NCI-H510A treated with DMSO at 0.1 percent for 48 hours (cell line): ENCODE measurements at places on chromosomes 5 and 9.

DNA sequence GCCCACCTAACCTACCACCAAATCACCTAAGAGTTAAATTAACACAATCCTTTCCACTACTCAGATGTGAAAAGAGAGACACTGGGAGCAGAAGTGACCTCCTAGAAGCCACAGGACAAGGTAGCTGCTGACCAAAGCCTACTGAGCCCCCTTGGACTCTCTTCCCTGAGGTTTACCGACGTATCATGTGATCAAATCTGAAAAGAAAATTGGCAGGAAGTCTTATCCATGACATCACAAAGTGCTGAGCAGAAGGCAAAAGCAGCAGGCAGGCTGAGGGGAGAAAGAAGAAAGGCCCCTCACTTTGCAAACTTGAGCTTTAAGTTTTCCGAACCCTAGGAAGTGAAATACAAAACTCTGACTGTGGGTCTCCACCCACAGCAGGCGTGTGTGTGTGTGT is 11.1 kb downstream of the PRELID2 start:
- DNase-seq, result no peak

GRCh38 chr9:35713578-35713977 is 18.4 kb downstream of the TLN1 start:
- no peak for DNase-seq

DNA sequence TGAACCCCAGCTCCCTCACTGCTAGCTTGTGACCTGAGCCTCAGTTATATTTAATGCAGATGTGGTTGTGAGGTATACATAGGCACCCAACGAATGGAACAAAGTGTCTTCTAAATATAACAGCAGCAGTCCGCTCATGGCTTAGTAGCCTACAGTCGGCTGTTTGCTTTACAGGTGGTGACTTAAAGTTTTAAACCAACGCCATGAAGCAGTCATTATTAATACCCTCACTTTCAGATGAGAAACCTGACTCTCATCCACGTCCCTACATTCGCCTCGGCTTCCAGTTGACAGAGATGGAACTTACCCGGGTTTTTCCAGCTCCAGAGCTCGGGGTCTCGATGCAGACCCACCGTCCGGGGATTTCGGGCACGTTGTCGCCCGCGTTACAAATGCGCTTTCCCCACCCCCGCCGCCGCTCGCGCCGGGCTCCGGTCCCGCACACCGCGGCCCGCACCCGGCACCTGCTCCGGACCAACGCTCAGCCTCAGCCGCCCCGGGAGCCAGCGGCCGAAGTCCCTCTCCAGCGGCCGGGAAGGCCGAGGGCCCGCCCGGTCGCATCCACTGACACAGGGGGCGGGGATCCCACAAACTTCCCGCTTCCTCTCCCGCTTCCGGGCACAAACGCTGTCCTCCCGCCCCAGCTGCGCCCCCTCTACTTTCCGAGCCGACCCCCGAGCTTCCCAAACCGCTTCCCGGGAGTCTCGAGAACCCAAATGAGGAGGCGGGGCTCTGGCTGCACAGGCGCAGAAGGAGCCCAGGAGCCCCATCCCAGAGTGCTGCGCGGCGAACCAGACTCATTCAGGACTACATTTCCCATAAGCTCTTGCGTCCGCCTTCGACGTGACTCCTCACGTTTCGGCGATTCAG is at the start of gene ZNF782:
ZNF782 (minus strand) TSS at position 734 of the 870 bp plus-strand sequence. CDS start 2,553 bp downstream, outside the sequence.
- peak; percentile 94 for DNase-seq

DNA sequence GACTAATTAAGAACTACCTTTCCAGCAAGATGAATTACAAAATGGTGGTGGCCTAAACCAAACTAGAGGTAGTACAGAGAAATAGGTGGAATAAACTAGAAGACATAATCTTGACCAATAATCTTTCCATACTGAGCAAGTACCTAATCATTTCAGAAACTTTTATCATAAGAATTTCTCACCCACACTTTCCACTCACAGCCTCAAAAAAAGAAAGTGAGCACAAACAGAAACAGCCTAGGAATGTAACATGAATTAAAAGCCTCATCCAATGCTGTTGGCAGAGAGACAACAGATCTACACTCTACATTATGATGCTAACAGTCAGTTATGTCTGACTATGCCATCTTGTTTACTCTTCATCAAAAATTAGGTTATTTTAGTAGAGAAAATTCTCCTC is 1.3 kb downstream of the RNF38 start:
- DNase-seq, result no peak

GRCh38 chr5:116525674-116526073 is 48.9 kb downstream of the SEMA6A start:
- DNase-seq, result no peak

GRCh38 chr9:96279932-96280331 is 22.0 kb downstream of the HSD17B3 start:
- peak; percentile 12 for DNase-seq

DNA sequence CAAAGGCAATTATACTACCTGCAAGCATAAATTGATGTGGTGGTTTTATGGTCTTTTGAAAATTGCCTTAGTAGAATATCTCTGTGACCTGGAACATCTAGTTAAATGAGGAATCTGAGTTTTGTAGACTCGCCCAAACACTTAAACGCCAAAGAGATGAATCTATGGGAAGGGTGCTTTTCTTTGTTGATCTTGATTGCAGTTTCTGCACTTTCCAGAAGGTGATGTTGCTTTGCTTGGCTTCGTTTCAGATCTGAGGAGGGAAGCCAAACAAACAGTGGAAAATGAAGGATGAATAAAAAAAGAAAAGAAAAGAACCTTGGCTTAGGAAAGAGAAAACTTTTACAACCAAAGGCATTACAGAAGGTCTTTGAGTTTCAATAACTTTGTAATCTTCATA is 1021.2 kb downstream of the NR2F1-AS1 start:
- DNase-seq, result no peak

DNA sequence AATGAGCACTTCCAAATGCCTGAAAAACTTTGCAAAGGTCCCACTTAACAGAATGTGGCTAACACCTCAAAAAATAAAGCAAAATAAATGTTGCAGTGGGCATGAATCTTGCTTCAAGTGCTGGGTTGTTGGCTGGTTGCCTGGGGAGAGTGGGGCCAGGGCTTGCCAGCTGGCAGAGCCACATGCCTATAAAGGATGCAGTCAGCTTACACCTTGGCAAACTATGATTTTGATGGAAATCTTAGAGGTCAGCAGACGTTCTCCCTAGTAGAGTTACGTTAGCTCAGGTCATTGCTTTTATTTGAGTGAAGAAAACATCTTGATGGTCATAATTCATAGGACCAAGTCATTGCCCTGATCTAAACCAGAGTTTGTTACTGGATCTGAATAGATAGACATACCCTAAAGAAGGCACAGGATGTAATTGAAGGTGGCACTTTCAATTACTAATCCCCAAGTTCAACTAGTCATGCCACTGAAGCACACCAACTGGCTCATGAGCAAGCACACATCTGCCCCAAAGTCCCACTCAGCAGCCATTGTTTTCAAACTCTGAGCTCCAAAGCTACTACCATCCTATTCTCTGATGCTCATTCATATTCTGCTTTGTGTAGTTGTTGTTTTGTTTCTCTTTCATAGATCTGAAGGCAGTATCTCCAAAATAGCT is 51.2 kb upstream of the ZSWIM6 start:
- peak; percentile 24 for DNase-seq

GRCh38 chr5:74895906-74896305 is 29.7 kb upstream of the FAM169A start:
- no peak for DNase-seq

GRCh38 chr9:5825895-5826622 is 6.9 kb downstream of the ERMP1 start:
- no peak for DNase-seq

- no peak for DNase-seq
Observed at GRCh38 chr9:18480662-18481093, 6.7 kb downstream of the ADAMTSL1 start.

DNA sequence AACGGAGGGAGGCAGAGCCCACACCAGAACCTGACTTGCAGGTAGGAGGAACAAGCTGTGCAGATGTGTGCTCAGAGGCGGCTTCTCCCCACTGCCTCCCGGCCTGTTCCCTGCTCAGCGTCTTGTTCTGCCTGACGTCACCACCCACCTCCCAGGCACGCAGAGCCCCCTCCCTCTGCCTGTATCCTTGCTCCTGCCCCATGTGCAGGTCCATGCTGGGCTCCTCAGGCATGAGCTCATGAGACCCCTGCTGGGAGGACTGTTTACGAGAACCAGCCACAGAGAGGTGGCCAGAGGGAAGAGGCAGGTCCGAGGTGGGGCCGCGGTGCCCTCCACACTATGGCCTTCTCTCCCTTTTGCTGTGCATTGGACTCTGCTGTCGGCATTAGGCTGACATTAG is 45.5 kb downstream of the SLC6A3 start:
- no peak for DNase-seq

GRCh38 chr5:175443514-175444059 is 395 bp downstream of the DRD1 start:
- DNase-seq, result no peak

GRCh38 chr9:131840220-131840619 is 100.3 kb upstream of the RAPGEF1 start:
- DNase-seq, result no peak

- no peak for DNase-seq
Observed at GRCh38 chr5:146827901-146828300, 50.7 kb downstream of the PPP2R2B start.
